ENCODE measurements at places on chromosomes 16 and 17.

DNA sequence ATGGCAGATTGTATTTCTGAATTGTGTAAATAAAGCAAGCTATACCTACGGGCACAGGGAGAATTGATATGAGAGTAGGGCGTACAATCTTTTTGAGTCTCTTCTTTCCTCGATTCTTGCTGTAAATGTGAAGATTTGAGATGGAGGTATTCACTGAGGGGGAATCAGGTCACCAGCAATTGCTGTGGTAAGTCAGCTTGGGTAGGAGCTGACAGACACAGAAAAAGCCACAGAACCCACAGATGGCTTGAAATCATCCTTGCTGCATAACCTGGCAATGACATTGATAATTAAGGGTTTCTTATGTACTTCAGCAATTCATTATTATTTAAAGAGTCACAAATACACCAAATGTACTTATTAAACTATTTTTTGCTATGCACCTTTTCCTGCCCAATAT, 164.2 kb downstream of the CNTNAP4 start:
- no peak for DNase-seq

DNA sequence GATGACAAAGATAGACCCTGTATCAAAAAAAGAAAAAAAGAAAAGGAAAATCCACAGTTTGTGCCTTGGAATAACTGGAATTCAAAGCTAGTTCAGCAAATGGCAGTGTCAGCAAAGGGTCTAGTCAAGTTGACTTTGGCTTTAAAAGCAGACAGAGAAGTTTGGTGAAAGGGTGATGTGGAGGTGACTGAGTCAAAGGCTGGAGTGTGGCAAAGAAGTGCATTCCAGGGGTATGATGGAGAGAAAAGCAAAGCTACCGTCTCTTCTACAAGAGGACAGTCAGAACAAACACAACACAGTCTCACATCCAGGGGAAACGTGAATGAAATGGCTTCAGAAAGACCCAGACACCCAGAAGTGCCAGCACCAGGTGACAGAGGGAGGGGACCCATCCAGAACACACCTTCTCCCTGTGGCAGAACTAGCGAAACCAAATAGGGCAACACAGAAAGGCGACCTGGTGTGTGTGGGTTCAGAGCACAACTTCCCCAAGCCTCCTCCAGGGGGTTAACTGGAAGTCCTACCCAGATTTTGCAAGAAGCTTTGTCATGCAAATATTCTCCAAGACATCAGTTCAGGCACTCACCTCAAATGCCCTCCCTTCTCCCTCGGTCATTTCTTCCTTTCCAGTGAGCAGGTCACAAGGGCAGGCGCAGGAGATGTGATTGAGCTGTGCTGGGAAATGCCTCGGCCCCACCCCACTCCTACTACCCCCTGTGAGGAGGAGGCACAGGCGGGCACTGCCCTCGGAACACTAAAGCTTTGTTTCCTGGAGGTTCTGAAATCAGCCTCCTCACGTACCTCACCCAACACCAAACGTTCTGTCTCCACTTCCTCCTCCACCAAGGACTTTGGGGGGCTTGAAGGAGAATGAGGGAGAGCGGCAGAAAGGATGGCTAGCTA, 481.9 kb downstream of the SOX9 start:
- DNase-seq: peak; percentile 92

GRCh38 chr16:51166541-51166940, 15.5 kb upstream of the SALL1 start:
- DNase-seq: no peak

GRCh38 chr17:59899099-59899498, 6.2 kb downstream of the RPS6KB1 start:
- DNase-seq: no peak

- DNase-seq: peak; percentile 28
These were observed 3.0 kb upstream of the CHD3 start for GRCh38 chr17:7885367-7886226.

DNA sequence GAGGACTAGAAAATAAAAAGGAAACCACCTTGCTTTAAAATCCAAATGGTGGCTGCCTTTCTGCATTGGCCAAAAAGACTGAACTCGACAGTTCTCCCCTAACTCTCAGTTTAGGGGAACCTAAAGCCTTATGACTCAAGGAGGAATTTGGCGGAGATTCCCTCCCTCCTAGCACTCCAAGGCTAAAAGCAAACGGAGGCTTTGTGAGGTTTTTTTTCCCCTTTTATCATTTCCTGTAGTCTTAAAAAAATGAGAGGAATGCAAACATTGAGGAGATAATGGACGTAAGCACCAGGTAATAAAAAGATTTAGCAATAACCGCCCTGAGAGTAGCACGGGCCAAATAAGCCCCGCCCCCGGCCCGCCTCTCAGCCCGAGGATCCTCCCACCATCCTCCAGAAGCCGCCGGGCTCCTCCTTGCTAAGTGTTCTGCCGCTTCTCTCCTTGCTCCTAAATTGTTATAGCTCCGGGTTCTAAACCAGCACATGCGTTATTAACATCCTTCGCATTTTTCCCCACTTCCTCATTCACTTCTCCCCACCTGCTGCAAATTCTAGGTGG, 5.8 kb upstream of the KIFC3 start:
- peak; percentile 84 for DNase-seq

Measured in MM.1S (cell line).